Osteocyte (in vitro differentiated cells): ENCODE measurements at places on chromosomes 2 and 18. TPM values are rescaled to one million over a fixed set of nuclear protein-coding genes. Genes with fewer than 3 reads are reported as not detected.

TEX44 gene
- total RNA-seq: not detected in 2 replicates

BMP10 gene
- total RNA-seq: not detected in 2 replicates

CREG2 gene
- total RNA-seq: not detected in 2 replicates

KRTCAP3 gene
- total RNA-seq: 2.3 and 3.2 TPM in 2 replicates

ZNF804A gene
- not detected in 2 replicates for total RNA-seq

GATA6 gene
- 1.9 and 2.4 TPM in 2 replicates for total RNA-seq

GRCh38 chr2:48860380-48860779 lies 104.9 kb upstream of the LHCGR start:
- no peak for DNase-seq

- no peak for DNase-seq
Observed at GRCh38 chr2:31270131-31270530, 36.2 kb downstream of the EHD3 start.

DNA sequence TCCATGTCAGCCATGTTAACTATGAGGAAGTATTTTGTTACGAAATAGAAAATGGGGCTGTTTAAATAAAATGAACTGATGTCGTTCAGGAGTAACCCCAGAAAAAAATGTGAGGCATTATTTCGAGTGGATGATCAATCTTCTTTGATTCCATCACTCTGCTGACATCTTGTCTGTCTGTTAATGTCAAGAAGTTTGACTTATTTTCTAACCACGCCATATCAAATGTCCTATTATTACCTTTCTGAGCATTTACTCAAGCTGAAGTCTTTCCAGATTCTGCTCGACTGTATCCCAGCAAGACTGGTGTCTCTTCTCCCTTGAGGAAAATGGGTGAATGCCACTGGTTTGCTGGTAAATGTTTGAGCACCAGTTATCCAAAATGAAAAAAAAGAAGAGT lies 672.9 kb upstream of the SOX11 start:
- DNase-seq: no peak

- DNase-seq: no peak
Observed at GRCh38 chr18:48514786-48515185, 24.0 kb upstream of the CTIF start.
